Cerebellum (tissue), 4 donors: ENCODE measurements at places on chromosomes 3 and 15.

- peak; percentile 71 for DNase-seq
Measured at GRCh38 chr3:40713795-40714194, 189.0 kb downstream of the ZNF621 start.

GRCh38 chr15:62439543-62440016 is 274.5 kb upstream of the C2CD4B start:
- DNase-seq: no peak

DNA sequence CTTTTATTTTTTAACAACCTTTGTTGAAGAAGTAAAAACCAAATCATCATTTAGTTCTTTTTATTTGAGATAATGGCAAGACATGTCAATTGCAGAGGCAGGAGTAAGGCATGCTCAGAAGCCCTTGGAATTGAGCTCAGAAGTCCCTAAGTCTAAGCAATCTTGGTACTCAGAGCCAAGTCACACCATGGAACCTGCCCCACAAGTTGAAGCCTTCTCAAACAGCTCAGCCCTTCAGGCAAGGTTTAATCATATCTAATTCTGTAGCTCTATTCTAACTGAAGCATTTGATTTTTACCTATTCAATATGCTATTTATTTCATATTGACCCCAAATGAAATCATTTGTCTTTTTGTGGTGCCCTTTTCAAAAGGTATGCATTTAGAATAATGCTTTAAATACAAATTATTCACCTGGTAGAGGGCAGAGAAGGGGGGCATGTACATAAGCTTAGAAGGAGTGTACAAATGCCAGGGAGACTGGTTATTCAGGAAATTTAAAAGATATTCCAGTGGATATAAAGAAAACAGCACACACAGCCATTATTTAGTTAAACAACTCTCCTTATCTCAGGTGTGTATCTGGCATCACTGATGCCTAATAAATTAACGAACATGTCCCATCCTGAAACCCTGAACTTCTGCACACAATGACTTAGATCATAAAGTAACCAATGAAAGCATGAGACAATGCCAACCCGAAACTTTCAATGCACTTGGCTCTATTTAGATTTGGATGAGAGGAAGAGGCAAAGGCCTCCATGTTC is 26.2 kb upstream of the TOP2B start:
- no peak for DNase-seq

DNA sequence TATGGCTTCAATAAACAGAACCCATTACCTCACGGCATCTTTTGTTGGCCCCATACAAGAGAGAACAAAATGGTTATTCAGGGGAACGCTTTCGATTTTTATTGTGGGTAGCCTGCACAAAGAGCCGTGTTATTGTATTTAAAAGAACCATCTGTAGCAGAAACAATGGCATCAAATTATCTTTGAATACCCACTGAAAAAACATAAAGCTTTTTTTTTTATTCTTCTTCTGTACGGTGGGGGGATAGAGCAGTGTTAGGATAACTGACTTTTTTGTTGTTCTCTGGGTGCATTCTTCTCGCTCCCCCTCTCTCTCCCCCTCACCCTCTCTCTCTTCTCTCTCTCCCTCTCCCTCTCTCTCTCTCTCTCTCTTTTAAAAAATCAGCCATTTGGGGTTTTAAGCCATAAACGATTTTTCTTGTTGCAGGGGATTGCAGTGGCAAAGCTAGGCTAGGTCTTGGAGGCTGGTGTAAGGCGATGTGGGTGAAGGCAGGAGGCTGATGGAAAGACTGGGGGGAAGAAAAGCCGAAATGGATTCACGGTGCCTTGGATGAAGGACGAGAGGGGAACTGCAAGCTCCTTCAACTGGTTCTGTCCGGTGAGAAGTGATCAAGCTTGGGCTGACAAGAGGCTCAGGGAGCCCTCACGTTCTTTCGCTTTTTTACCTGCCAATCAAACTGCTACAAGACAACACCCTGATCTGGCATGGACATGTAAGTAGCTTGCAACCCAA is 12.4 kb upstream of the SOX2 start:
- no peak for DNase-seq

DNA sequence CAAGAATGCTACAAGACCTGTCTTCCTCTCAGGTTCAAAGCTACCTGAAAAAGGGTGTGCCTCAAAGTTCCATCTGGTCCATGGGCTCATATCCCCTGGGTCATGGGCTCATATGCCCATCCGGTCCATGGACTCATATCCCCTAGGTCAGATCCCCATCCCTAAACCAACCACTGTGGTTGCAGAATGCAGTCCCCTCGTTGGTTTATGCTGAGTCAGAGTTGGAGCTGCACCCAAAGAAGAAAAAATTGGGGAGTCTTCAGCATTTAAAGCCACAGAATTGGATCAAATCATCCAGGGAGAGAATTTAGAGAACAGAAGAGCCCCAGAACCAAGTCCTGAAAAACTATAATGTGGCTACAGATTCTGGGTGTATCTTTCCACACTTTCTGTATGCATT is 71.5 kb upstream of the IL12A start:
- no peak for DNase-seq

- no peak for DNase-seq
Measured at GRCh38 chr3:159635047-159635641, 353.5 kb upstream of the IL12A start.

- no peak for DNase-seq
Measured at GRCh38 chr3:181326637-181327223, 337.2 kb upstream of the DNAJC19 start.

- no peak for DNase-seq
Measured at GRCh38 chr15:70031261-70031660, 66.5 kb downstream of the TLE3 start.

DNA sequence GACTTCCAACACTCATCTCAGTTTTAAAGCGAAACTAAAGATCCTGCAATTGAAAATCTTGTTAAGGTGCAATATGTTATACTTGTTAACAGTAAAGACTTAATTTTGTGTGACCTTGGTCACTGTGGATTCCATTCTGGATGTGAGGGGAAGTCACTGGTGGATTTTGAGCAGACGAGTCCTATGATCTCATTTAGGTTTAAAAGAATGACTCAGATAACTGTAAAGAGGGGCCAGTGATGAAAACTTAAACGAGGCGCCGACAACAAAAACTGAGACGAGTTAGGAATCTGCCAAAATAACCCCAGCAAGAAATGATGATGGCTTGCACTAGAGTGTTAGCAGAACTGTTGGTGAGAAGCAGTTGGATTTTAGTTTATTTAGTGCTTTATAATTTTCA is 56.5 kb downstream of the LRRC28 start:
- no peak for DNase-seq

DNA sequence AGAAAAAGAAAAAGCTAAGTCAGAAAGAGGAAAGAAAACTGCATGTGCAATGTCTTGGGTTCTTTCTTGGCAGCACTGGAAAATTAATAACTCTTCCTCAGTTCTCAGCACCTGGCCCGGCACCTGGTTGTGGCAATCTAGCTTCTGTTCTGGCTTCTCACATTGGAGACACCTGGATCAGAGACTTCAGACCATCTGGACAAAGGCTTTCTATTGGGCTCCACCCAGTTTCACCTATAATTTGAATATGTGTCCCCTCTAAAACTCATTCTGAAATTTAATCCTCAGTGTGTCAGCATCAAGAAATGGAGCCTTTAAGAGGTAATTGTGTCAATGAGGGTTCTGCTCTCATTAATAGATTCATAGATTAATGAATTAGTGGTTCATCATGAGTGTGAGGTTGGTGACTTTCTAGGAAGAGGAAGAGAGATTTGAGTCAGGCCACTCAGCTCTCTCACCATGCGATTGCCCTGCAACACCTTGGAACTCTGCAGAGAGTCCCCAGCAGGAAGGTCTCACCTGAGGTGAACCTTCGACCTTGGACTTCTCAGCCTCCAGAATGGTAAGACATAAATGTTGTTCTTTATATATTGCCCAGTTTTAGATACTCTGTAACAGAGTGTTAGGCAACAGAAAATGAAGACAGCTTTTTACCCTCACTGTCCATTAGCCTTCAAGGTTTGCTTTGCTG is 679.9 kb downstream of the NTRK3 start:
- DNase-seq: no peak

DNA sequence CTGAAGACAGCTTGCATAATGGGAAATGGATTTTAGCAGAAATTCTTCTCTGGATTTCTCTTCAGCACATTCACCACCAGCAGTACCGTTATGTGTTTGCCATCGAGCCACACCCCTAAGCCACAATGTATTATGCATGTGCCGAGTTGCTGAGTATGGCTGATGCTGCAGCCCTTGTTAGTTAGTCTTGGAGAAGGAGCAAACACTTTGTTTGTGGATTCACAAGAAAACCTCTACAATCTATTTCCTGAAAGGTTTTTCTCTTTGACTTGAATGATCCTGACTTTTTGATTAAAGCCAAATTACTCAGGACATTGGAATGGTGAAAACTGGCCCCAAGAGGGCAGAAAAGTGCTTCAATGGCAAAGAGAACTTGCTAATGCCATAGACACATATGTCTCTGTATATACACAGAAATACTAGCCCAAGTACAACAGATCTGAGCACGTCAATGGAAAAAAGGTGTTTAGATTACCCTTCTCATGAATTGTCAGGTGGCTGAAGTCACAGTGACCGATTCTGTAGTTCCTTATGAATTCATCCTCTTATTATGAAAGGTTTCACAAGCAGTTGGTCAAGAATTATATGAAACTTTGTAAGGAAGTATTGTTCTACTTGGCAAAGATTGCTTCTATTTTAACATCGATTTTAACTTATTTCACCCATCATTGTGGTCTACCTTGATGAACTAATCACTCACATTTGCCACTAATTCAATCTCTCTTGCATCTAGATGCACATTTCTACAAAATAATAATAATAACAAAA is 103.0 kb downstream of the P3H2 start:
- no peak for DNase-seq

DNA sequence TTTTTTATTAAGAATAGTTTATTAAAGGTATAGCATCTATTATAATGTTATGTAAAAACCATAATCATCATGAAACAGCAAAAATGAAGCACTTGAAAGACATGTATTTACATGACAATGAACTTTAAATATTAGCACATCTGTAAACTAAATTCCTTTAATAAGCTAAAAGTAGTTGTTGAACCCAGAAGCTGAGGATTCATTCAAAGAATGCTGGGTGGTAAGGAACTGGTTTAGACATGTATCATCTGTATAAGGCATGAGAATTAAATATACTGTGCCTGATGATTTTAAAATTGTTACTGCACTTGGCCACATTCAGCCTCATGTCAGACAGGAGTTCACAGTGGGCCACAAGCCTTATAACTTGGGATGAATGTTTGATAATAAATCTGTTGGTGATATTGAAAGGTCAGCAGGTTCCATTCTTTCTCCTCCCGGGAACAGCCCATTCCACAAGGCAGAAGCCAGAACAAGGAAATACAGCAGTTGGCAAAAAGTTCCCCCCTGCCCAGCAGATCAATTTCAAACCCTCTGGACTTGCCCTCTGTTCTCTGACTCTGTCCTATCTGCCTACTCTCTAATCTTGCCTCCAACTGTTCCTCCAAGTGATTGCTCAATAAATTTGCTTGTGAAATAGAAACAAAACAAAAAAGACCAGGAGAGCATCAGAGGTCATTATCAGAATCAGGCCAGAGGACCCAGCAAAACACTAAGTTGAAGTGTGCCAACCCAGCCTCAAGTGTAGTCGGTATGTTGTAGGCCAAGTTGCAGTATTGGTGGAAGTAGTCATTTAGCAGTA is 49.8 kb upstream of the TEX264 start:
- DNase-seq: no peak

GRCh38 chr3:64278625-64279024 is 53.4 kb upstream of the PRICKLE2 start:
- DNase-seq: no peak

DNA sequence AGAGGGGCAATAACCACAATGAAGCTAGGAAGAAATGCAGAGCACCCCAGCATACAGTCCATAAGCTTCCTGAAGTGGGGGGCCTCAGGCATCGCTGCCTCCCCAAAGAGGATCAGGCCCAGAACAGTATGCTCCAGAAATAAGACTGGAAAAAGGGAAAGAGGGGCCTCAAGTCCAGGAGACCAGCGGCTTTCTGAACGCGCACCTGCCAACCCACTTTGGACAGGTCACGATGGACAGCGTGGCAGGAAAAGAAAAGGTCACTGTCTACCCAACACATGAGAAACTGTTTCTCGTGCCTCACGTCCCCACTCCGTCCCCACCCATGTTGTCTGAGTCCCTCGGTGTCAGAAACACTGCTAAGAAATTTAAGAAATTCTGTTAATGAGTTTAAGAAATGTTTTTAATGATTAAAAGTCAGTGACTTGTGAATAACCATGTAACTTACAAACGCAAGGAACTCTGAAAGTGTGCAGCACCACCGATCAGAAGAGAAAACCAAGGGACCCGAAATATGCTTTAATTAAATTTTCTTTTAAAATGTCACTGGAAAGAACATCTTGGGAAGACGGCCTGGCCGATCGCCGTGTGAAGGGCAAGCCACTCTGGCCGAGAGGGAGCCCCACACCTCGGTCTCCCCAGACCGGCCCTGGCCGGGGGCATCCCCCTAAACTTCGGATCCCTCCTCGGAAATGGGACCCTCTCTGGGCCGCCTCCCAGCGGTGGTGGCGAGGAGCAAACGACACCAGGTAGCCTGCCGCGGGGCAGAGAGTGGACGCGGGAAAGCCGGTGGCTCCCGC is 1.7 kb upstream of the PPARG start:
- DNase-seq: no peak

DNA sequence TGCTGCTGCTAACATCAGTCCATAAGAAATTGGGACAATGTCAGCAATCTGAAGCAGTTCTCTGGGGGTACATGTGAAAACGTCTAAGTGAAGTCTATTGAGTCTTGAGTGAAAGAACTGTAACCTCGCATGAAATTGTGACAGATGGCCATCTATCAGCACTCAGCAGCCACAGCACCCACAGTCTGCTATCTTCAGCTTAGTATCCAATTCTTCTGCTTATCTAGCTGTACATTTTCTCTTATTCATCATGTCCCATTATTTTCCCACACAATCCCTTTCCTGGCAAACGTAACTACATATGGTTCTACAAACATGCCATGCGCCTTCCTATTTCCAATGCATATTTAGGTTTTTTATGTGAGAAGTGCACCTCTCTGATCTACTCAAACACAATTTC is 629.7 kb downstream of the NTRK3 start:
- DNase-seq: no peak

- DNase-seq: no peak
Measured at GRCh38 chr3:45126730-45127129, 19.4 kb downstream of the CDCP1 start.

- DNase-seq: no peak
Measured at GRCh38 chr15:29424118-29424517, 154.5 kb upstream of the NSMCE3 start.

DNA sequence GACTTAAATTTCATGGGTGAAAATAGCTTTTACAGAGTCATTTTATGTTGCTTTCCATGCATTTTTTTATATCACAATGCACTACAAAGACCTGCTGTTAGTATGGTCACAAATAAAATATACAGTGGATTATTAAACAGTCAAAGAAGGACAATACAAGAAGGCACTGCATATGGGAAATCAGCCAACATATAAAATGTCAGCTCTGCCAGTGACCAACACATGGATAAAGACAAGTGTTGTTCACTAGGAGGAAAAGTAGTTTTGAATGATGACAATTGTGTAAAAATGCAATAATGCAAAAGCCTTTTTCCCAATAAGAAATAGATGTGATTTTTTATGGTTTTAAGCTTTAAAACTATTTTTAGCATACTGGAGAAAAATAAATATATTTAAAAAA is 425.3 kb upstream of the CBLB start:
- DNase-seq: no peak

GRCh38 chr3:125602752-125603649 is 7.7 kb upstream of the OSBPL11 start:
- no peak for DNase-seq
